Endodermal cell (in vitro differentiated cells): ENCODE measurements at places on chromosomes 1 and 21. TPM values are rescaled to one million over a fixed set of nuclear protein-coding genes. Genes with fewer than 3 reads are reported as not detected.

GRCh38 chr1:2160451-2161300, 33.9 kb downstream of the FAAP20 start:
- no peak overlapping the region for H3K4me3 ChIP-seq
- H3K27ac ChIP-seq, result no peak overlapping the region
- no peaks in the 10 kb centered on the region for H3K4me1 ChIP-seq
- DNase-seq, result no peak
- H3K36me3 ChIP-seq, result peaks cover 12% of the 10 kb centered on the region

GRCh38 chr1:186930238-186930637, 101.5 kb downstream of the PLA2G4A start:
- no peak for DNase-seq
- H3K27me3 ChIP-seq, result no peaks in the 10 kb centered on the region
- H3K36me3 ChIP-seq, result no peaks in the 10 kb centered on the region
- H3K27ac ChIP-seq, result no peak overlapping the region

DNA sequence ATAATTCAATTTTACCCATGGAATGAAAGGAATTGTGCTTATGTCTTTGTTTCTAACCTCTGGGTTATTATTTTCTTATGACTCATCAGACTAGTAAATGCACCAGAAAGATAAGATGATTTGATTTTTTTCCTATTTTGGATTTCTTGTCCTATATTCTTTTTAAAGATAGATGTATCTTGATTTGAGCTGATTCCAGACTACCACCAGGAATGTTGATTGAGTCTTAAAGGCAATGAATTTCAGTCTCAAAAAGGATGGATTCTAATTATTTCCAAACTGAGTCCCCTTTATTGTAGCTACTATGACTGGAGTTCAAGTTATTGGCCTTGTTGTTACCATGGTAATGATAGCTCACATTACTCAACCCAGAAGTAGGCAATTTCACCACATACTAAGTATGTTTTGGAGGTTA, 95.8 kb upstream of the RGS4 start:
- no peak for DNase-seq
- H3K4me3 ChIP-seq, result no peak overlapping the region
- H3K27me3 ChIP-seq, result no peaks in the 10 kb centered on the region
- no peaks in the 10 kb centered on the region for H3K4me1 ChIP-seq
- H3K27ac ChIP-seq, result no peak overlapping the region

- H3K27me3 ChIP-seq, result no peaks in the 10 kb centered on the region
- peaks cover 19% of the 10 kb centered on the region for H3K4me1 ChIP-seq
- no peak overlapping the region for H3K27ac ChIP-seq
- peaks cover 7% of the 10 kb centered on the region for H3K36me3 ChIP-seq
- H3K4me3 ChIP-seq, result no peak overlapping the region
Measured at GRCh38 chr1:223087291-223088255, 55.5 kb downstream of the TLR5 start.

GRCh38 chr1:161498646-161499045, 6.6 kb upstream of the FCGR2A start:
- H3K27me3 ChIP-seq, result peaks cover 8% of the 10 kb centered on the region
- H3K4me3 ChIP-seq, result no peak overlapping the region
- H3K27ac ChIP-seq, result no peak overlapping the region
- peaks cover 4% of the 10 kb centered on the region for H3K4me1 ChIP-seq
- H3K36me3 ChIP-seq, result no peaks in the 10 kb centered on the region

DNA sequence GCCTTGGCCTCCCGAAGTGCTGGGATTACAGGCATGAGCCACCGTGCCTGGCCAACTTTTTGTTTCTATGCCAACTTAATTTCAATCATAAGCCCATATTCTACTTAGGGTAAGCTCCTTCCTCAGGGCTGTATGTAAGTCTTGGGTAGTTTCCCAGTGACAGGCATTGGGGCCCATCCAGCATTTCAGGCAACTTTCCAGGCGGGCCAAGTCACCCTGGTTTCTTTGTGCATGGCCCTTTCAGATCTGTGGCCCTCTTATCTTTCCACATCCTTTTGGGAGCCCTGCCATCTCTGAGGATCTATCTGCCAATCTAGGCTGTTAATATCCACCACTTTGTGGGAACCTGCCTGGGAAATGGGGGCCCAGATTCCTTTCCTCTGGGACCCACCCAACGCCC, 58.7 kb downstream of the TNN start:
- no peak for DNase-seq
- no peaks in the 10 kb centered on the region for H3K36me3 ChIP-seq
- H3K27me3 ChIP-seq, result no peaks in the 10 kb centered on the region
- no peak overlapping the region for H3K4me3 ChIP-seq

GRCh38 chr1:198772626-198773025, 133.8 kb downstream of the PTPRC start:
- H3K27ac ChIP-seq, result no peak overlapping the region
- H3K27me3 ChIP-seq, result no peaks in the 10 kb centered on the region
- H3K4me1 ChIP-seq, result no peaks in the 10 kb centered on the region
- no peak for DNase-seq
- H3K4me3 ChIP-seq, result no peak overlapping the region
- H3K36me3 ChIP-seq, result no peaks in the 10 kb centered on the region

DNA sequence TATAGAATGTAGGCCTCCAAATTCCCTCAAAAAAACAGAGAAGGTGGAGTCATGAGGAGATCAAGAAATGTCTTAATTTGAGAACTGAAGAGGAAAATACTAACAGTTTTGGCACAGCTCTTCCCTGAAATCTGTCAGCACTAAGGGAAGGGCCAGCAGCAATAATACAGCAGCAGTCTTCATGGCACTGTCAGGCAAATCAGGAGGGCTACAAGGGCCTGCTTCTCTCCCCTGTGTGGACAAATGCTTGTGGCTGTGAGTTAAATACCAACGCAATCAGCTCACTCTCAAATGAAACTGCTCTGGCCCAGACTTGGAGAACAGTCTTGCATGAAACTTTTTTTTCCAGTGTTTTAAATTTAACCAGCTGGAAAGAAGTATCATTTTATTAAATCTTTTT, 20.5 kb upstream of the CNN3 start:
- H3K4me1 ChIP-seq, result peaks cover 9% of the 10 kb centered on the region
- no peaks in the 10 kb centered on the region for H3K36me3 ChIP-seq
- no peaks in the 10 kb centered on the region for H3K27me3 ChIP-seq
- H3K27ac ChIP-seq, result no peak overlapping the region
- H3K4me3 ChIP-seq, result no peak overlapping the region
- no peak for DNase-seq

GRCh38 chr1:6440198-6441126, 15.9 kb downstream of the ESPN start:
- H3K27me3 ChIP-seq, result peaks cover 37% of the 10 kb centered on the region
- H3K36me3 ChIP-seq, result no peaks in the 10 kb centered on the region
- no peak overlapping the region for H3K4me3 ChIP-seq
- H3K27ac ChIP-seq, result no peak overlapping the region
- H3K4me1 ChIP-seq, result no peaks in the 10 kb centered on the region

GRCh38 chr1:171344473-171344820, 30.5 kb downstream of the FMO4 start:
- no peak for DNase-seq
- no peaks in the 10 kb centered on the region for H3K36me3 ChIP-seq
- no peaks in the 10 kb centered on the region for H3K27me3 ChIP-seq
- H3K27ac ChIP-seq, result no peak overlapping the region

GRCh38 chr1:91148641-91149069, 126.8 kb upstream of the ZNF644 start:
- H3K4me1 ChIP-seq, result no peaks in the 10 kb centered on the region
- no peak for DNase-seq
- H3K27ac ChIP-seq, result no peak overlapping the region
- no peaks in the 10 kb centered on the region for H3K36me3 ChIP-seq

Gene NDUFS5
- total RNA-seq, result 264 to 349 TPM (median 316 TPM) in 3 replicates

Gene USP33
- 60.4 to 67.6 TPM (median 64.7 TPM) in 3 replicates for total RNA-seq

Gene TNNI3K
- total RNA-seq, result 1.1 to 1.6 TPM (median 1.5 TPM) in 3 replicates

Gene TNFAIP8L2
- total RNA-seq, result not detected in 3 replicates

Gene RNU1-1
- 2,483 and 2,807 TPM in 2 replicates for total RNA-seq

Gene LRRC42
- 55.1 to 59.1 TPM (median 58.1 TPM) in 3 replicates for total RNA-seq
